ENCODE measurements at places on chromosomes 16 and 17. TPM values are rescaled to one million over a fixed set of nuclear protein-coding genes. Genes with fewer than 3 reads are reported as not detected.

DNA sequence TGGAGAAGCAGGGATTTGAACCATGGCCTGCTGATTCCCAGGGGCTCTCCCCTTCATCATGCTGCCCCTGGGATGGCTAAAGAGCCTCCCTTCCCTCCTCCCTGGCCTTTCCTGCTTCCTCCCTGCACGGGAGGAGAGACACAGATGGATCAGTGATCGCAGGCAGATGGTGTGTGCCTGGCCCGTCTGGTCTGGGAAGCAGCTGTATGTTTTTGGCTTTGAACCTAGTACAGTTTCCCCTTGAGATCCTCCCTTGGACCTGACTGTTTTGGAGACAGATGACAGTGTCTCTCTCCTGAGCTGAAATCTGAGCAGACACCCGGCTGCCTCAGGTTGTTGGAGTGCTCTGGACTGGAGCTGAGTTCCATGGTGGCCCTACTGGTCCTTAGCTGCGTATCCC lies 29.0 kb upstream of the ATP2C2 start:
- no peak for DNase-seq

- DNase-seq = no peak
Observed at GRCh38 chr16:85645021-85645589, 32.0 kb downstream of the GSE1 start.

DNA sequence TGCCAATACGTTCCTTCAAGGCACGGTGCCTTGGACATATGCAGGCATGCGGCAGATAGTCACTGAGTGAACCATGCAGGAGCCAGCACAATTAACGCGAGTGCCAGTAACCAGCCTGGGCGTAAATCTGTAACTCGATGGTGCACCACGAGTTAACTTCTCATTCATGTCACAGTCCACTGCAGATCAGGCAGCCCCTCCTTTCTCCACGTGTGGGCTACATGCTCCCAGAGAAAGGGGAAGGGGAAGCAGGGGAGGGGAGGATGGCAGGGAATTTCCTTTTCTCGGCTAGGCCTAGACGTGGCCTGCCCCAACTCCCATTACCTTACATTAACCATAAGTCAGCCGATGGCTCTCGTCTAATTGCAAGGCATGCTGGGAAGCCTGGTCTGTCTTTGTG lies 287.9 kb downstream of the CPPED1 start:
- no peak for DNase-seq

DNA sequence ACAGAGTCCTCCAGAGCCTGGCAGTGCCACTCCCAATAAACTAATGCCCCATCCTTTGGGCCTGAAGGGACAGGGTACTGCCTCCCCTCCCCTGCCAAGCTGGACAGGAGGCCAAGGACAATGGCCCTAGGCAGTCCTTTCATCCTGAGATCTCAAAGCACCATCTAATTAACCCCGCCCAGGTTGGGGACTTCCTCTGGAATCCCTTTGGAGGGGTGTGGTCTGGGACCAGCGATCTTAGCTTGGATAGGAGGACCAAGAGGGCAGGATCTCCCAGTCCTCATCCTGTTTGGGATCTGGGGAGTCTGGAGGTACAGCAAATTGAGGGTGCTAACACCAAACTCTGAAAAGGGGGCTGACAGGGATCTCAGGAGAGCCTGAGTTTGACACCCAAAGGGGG lies 18.2 kb upstream of the SP6 start:
- no peak for DNase-seq

DNA sequence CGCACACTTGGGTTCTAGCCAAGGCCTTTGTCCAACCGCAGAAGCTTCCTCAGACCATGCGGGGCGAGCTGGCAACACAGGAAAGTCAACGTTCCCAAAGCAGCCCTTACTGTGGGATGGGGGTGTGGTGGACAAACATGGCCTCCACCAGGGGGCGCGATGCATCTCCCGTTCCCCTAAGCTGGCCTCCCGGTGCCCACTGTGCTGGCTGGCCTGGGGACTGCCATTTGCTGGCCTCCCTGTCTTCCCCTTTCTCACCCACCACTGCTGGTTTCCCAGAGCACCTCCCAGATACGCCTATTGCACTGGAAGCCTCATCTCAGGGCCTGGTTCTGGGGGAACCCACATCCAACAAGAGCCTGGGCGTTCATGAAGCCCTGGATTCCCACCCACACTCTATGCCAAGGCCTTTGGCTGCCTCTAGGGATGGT lies 145.3 kb downstream of the IRF8 start:
- DNase-seq = peak; percentile 62

The VASN gene
- total RNA-seq = 12.1 TPM

The TSNAXIP1 gene
- total RNA-seq = 3.1 TPM

All from hepatocyte (in vitro differentiated cells).